ENCODE measurements at places on chromosomes 7 and 10.

GRCh38 chr7:41847606-41848005 lies 144.7 kb upstream of the INHBA start:
- no peak for DNase-seq

DNA sequence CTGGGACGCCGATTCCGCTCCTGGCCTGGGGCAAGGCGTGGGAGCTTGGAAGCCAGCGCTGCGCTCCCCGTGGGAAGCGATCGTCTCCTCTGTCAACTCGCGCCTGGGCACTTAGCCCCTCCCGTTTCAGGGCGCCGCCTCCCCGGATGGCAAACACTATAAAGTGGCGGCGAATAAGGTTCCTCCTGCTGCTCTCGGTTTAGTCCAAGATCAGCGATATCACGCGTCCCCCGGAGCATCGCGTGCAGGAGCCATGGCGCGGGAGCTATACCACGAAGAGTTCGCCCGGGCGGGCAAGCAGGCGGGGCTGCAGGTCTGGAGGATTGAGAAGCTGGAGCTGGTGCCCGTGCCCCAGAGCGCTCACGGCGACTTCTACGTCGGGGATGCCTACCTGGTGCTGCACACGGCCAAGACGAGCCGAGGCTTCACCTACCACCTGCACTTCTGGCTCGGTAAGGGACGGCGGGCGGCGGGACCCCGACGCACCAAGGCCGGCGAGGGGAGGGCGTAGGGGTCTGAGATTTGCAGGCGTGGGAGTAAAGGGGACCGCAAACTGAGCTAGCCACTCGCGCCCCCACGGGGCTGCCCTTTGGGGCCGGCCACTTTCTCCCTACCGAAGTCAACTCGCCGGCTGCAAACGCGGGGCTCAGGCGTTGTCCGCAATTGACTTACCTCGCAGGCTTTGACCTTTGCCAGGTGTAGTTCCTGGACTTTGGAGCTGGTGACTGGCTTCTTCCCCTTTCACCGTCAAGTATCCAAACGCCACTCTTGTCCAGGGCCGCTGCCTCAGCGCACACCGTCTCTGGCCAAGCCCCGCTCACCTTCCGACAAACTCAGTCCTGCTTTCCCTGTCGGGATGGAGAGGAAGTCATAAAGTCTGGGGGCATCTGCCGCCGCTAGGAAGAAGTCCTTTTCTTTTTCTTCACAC lies at the start of gene SCIN:
Gene SCIN (plus strand): TSS at position 187 of the 928 bp plus-strand sequence. CDS start 67 bp downstream, at position 254.
- no peak for DNase-seq

- no peak for DNase-seq
Measured at GRCh38 chr10:30185341-30185740, 126.0 kb upstream of the JCAD start.

DNA sequence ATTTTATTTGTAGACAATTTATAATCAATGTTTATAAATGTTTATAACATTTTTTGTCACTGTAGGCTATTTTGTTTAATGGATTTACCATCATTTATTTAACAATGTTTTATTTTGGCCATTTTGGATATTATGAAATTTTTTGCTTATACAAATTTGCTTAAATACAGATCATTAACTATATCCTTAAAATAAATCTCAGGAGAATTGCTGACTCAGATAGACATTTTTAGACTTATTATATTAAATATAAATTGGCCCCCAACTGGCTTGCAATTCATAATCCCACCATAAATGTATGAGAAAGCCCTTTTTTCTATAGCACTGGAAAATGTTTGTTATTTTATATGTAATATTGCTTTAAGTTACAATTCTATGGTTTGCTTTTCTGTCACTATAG lies 3.8 kb upstream of the CLRN3 start:
- no peak for DNase-seq

DNA sequence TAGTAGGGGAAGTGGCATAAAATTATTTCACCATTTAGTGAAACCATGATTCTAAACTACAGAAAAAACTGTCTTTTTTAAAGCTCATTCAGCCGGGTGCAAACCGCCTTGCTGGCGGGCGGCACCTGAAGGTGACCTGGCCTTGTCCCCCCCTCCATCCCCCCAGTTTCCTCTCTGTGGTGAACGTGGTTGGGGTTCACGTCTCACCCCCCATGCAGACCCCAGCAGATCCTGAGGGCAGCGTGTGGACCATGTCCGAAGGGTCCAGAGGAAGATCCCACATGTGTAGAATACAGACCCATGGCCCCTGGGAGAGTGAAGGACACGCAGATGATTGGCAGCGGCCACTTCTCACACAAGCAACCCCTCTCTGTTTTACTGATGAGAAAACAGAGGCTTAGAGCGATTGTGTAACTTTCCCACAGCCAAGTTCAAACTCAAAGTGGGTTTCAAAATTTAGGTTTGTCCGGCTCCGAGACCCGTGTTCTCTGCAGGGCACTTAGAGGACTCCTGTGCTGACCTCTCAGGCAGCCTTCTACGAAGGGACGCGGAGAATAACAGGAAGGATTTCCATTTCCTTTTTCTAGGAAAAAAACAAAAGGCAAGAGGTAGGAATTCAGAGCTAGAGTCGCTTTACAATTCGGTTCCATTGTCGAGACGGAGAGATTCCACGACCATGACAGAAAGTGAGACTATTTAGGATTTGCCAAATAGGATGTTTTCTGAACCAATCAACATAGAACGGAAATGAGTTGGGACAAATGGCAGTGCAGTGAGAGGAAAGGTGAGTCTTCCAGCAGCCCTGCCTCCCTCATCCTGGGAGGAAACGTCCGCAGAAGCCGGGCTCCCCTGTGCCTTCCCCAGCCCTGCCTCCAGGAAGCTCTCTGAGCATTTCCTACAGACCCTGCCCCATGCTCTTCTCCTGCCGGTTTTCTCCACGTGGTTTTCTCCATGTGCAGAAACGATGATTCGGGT lies 67.6 kb upstream of the PITRM1 start:
- DNase-seq = peak; percentile 37

- DNase-seq = peak; percentile 84
Measured at GRCh38 chr7:77538281-77539212, 1.5 kb downstream of the PTPN12 start.
